Activated CD4-positive, alpha-beta T cell treated with anti-CD3 and anti-CD28 coated beads, Interleukin-2, amount 10 ng/mL, durations not matched to agents 7 days and 5 days (primary cell): ENCODE measurements at places on chromosomes 12 and 14.

- no peak for DNase-seq
Observed at GRCh38 chr14:26204728-26205479, 392.9 kb downstream of the NOVA1 start.

DNA sequence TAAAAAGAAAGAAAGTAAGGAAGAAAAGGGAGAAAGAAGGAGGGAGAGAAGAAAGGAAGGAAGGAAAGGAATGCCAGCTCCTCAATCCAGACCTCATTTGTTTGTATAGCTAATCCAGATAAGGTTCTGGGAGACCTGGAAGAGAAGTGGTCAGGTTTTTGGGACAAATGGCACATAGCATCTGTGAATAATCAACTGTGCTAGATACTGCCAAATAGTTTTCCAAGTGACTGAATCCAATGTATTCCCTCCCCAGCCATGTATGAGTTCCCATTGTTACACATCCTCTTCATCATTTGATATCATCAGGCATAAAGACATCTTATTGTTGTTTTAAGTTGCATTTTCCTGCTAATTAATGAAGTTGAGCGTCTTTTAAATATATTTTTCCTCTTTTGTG lies 18.6 kb upstream of the PTGR2 start:
- no peak for DNase-seq

DNA sequence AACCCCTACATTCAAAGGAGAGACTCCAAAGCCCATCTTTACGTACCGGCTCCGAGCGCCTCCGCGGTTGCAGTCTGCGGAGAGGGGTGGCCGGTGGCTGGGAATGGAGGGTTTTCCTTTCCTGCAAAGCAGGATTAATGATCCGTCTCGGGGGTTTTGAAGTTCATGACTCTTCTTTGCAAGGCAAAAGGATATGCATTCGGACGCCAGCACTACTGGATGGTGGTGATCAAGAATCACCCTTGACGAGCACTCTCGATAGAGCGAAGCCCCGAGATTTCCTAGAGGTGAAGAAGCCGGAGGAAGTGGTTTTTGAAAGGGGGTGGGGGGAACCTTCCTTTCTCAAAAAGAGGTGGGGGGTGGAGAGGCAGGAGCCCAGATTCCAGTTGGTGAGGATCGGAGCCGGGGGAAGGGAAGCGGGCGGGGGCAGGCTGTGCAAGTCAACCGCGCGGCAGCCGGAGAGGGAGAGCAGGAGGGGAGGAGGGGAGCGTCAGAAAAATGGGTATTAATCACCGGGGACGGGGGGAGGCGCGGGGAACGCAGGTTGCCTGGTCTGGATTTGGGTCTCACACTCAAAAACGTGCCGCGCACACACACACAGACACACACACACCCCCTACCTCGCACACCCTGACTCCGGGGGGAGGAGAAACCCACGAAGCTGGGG lies at the start of gene GRIN2B:
Gene GRIN2B, minus strand, starts transcription at position 307 of the 667 bp plus-strand sequence. CDS start 115,394 bp downstream, outside the sequence.
- no peak for DNase-seq

- no peak for DNase-seq
Observed at GRCh38 chr14:96279564-96279963, 23.6 kb downstream of the BDKRB1 start.

- DNase-seq, result no peak
Observed at GRCh38 chr12:112122823-112123690, 2.3 kb upstream of the TRAFD1 start.

DNA sequence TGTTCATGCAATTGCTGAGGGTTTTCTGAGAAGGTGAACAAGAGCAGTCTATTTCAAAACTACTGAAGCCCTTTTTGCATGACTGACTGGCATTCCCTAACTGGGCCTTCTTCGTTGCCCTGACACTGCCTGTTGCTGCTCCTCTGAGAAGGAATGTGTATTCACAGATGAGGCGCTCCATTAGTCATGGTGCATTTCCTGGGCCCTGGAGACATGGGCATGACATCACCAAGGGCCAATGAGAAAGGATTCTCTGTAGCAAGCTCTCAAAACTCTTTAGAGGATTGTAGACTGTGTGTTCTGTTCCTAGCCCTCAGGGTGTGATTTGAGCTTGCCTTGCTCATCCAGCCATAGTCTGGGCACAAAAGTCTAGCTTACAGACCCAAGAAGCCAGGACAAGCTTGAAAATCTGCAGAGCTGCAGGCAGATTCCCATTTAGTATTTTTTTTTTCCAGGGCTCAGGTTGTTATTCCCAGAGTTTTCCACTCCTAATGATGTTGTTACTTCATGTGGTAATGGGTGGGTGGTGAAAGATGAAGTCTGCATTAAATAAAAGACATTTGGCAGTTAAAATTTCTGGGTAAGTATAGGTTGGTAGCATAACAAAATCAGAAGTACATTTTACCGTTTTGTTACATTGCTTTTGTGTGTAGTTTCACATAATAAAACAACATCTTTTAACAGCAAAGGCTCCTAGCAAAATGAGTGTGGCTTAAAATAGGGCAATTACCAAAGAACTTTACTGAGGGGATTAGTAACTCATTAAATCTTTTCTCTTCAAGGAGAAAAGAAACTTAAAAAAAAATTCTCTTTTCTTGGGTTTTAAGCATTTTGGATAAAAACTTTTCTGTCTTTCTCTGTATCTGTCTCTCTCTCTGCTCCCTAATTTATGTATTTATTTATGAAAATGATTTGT lies 318.4 kb downstream of the RAD51B start:
- no peak for DNase-seq

GRCh38 chr14:77369285-77369684 lies 7.6 kb downstream of the TMED8 start:
- peak; percentile 7 for DNase-seq

DNA sequence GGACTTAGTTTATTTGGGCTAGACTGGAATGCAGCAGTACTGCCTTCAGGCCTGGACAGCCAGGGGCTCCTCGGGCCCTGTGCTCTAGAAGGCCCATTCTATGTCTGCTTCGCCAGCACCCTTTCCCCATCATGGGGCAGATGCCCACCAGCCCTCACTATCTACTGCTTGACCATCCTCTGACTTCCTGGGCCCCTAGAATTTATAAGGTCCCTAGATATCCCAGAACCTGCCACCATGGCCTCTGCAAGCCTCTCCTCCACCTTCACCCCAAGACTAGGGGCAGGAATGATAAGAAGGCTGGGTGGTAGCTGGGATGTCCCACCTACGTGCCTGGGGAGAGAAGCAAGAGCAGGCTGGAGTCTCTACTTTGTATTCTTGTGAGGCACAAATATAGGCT lies 58.8 kb upstream of the STRN3 start:
- no peak for DNase-seq

- no peak for DNase-seq
Observed at GRCh38 chr12:42819846-42820245, 230.3 kb upstream of the PRICKLE1 start.

GRCh38 chr14:45181806-45182205 lies 46.1 kb downstream of the FANCM start:
- DNase-seq, result no peak

DNA sequence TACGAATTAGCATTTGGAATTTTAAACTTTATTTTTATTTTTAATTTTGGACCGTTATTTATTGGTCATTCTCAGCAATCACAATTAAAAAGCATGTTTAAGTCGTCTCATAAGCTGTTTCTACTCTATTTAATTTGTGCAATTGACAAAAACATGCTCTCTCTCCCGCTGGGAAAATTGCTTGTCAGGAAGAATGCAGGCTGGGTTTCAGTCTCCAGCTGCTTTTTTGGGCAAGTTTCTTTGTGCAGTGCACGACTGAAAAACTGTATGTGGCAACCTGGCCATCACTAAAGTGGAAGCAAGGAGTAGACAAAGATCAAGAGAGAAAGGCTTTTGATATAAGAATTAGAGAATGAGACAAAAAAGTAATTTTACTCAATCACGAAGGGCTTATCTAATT lies 941.5 kb upstream of the MDGA2 start:
- DNase-seq, result no peak
